ENCODE measurements at places on chromosomes 2 and 18.

- DNase-seq = no peak
Observed at GRCh38 chr2:25960920-25961319, 21.4 kb downstream of the KIF3C start.

GRCh38 chr2:68100189-68100588, 37.4 kb upstream of the C1D start:
- no peak for DNase-seq

- DNase-seq = no peak
Observed at GRCh38 chr2:28276076-28276618, 116.5 kb upstream of the FOSL2 start.

DNA sequence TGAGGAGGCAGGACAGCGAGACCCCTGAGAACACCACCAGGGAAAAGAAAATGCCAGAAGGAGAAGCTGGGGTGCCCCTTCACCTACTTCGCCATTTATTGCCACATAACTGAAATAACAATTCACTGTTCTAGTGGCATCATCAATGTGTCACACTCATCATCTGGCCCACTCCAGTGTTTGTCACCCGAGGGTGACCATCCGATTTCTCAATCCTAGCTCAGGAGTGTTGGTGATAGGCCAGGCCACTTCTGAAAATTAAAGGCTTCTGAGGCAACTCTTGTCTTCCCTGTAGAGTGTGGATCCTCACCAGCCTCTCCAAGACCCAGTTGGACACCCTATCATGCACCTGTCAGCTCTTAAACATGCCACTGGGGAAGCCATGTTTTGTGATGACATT, 62.9 kb upstream of the BZW1 start:
- DNase-seq = no peak

DNA sequence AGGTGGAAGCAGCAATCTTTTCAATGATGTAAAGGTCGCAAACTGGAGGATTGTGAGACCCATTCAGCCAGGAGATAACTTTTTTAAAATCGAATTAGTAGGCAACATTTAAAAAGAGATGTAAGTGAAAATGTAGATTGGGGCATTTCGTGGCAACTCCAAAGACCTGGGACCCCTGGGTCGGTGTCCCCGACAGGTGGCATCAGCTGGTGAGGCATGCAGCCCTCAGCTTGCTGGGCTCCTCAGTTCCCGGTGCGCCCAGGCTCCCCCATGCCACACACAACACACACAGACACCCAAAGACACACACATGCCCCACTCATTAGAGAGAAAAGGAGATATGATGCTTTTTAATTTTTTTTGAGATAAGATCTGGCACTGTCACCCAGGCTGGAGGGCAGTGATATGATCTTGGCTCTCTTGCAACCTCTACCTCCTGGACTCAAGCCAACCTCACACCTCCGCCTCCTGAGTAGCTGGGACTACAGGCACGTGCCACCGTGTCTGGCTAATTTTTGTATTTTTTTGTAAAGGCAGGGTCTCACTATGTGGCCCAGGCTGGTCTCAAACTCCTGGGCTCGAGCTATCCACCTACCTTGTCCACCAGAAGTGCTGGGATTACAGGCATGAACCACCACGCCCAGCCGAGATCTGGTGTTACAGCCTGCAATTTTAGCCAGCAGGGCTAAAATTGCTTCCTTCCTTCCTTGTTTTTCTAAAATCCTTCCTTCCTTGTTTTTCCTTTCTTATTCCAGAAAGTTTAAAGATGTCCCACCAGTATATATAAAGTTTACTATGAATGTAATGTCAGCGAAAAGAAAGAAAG, 122.6 kb upstream of the EPAS1 start:
- no peak for DNase-seq
